Stimulated activated CD4-positive, alpha-beta T cell treated with anti-CD3 and anti-CD28 coated beads, Interleukin-2, amount 100 ng/mL, for 48 hours (primary cell): ENCODE measurements at places on chromosomes 6 and 20.

GRCh38 chr6:77511860-77512259 lies 48.6 kb upstream of the HTR1B start:
- DNase-seq, result no peak

DNA sequence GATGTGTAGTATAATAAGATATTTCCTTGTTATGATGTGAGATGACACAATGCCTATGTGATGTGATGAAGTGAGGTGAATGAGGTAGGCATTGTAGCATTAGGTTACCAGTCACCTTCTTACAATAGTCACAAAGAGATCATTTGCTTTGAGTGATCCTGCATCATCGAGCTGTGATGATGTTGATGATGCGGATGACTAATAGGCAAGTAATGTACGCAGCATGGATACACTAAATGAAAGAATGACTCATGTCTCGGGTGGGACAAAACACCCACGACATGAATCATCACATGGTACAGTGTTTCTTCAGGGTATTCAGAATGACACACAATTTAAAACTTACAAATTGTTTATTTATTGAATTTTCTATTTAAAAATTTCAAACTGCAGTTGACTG lies 806.3 kb upstream of the GJE1 start:
- peak; percentile 36 for DNase-seq

DNA sequence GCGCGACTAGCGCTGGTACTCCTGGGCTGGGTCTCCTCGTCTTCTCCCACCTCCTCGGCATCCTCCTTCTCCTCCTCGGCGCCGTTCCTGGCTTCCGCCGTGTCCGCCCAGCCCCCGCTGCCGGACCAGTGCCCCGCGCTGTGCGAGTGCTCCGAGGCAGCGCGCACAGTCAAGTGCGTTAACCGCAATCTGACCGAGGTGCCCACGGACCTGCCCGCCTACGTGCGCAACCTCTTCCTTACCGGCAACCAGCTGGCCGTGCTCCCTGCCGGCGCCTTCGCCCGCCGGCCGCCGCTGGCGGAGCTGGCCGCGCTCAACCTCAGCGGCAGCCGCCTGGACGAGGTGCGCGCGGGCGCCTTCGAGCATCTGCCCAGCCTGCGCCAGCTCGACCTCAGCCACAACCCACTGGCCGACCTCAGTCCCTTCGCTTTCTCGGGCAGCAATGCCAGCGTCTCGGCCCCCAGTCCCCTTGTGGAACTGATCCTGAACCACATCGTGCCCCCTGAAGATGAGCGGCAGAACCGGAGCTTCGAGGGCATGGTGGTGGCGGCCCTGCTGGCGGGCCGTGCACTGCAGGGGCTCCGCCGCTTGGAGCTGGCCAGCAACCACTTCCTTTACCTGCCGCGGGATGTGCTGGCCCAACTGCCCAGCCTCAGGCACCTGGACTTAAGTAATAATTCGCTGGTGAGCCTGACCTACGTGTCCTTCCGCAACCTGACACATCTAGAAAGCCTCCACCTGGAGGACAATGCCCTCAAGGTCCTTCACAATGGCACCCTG lies 1.6 kb downstream of the TPBG start:
- no peak for DNase-seq

DNA sequence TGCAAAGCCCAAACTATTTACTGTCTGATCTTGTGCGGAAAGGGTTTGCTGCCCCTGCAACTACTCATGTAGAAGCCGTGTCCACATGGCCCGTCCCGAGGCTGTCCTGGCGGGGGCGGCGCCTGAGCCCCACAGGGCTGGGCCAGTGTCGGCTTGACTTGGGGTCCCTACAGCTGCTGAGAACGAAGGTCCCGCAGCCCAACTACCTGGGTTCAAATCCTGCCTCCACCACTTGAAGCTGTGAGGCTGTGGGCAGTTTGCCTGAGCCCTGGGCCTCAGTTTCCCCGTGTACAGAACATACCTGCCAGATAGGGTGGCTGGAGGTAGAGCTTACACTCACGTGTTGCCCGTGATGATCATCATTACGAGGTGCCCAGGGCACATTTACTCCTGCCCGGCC lies 111.1 kb downstream of the SULF2 start:
- DNase-seq, result no peak

DNA sequence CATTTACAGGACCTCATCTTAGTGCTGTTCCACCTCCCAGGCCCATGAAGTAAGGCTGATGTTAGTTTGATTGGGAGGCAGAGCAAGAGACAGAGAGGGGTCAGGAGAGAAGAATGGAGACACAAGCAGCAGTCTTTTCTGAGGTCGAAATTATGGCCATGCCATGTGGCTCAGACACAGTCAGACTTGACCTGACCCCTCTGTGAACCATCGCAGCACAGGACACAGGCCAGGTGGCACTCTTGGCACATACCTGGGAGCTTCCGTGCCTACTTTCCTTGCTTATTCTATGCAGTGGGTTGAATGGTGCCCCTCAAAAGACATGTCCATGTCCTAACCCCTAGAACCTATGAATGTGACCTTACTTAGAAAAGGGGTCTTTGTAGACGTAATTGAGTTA lies 254.9 kb downstream of the MAFB start:
- no peak for DNase-seq

DNA sequence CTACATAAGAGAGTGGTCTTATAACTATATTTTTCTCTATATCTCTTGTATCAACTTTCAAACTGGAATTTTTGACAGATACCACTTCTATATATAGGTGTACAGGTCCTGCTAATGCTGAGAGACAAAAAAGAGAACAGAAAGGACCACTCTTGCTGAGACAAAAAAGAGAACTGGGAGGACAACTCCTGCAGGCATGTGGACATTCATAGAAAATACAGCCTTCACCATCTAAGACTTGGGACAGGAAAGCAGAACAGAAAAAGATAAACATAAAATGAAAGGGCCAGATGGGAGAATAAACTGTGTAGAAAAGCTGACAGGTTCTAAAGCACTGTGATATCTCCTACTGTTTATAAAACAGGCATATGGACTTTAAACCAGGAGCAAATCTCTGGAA lies 541.0 kb upstream of the ADGRB3 start:
- DNase-seq, result no peak

GRCh38 chr6:156833755-156834154 lies 56.6 kb downstream of the ARID1B start:
- DNase-seq, result no peak

DNA sequence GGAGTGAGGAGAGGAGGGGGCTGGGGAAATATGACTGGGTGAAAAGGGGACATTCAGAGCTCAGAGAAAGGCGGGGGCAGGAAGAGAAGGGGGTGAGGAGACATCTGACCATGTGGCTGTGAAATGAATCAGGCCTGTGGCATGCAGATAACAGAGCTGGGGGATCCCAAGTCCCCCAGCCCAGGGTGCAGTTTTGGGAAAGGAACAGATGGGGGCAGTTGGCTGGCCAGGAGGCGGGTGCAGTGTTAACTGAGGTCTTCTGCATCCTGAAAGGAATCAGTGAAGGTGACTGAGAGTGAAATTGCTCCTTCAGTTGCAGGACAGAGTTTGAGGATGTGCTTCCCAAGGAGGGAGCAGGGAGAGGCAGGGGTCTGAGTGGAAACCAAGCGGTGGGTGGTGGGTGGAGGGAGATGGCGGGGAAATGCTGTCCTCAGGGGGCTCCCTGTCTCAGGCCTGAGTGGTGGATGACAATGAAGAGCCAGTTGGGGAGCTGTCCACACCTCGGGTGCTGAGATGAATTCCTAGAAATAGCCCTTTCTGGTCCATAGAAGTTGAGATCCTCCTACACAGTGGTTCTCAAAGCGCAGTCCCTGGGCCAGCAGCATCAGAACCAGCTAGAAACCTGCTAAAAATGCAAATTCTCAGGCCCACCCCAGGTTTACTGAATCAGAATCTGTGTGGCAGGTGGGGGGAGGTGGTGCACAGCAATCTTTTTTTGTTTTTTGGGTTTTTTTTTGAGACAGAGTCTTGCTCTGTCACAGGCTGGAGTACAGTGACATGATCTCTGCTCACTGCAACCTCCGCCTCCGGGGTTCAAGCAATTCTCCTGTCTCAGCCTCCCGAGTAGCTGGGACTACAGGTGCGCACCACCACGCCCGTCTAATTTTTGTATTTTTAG lies 26.0 kb upstream of the CCDC167 start:
- DNase-seq, result no peak

- no peak for DNase-seq
Observed at GRCh38 chr6:116280161-116280932, 617 bp upstream of the TSPYL1 start.

DNA sequence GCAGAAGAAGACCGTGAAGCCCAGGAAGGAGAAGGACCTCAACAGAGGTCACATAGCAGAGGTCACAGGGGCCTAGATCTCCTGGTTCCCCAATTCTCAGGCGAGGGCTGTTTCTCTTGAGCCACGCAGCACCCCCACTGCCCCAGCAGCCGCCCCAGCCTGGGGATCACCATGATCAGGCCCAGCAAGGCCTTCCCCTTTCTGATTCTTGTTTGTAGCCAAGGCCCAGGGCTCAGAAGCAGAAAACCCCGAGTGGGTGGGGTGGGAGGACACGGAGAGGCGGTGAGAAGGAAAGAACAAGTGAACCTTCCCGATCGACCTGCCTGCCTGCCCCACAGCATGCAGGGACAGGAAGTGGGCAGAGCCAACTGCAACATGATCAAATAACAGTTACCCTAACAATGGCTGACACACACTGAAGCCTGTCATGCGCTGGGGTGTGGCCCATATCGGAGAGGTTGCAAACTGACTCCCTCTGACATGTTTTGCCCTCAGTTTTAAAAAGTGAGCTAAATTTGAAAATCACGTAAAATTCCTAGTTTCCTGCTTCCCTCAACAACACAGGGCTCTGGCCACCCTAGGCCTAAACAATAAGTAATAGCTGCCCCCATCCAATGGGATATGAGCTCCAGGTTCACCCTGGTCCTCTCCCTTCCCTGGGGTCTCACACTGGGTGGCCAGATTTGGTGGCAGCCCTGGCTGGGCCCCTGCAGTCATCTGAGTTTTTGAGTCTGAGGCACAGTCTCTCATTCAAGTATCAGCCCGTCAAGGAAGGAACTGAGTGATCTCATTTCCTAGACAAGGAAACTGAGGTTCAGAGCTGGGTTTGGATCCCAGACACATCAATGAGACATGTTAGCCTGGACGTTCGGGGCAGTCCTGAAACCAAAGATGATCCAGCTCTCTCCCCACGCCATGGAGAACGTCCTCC lies 6.5 kb downstream of the PEDS1 start:
- peak; percentile 53 for DNase-seq

GRCh38 chr6:90940812-90941481 lies 354.1 kb upstream of the MAP3K7 start:
- DNase-seq, result no peak

- DNase-seq, result no peak
Observed at GRCh38 chr6:39907871-39908575, 26.2 kb downstream of the MOCS1 start.

- DNase-seq, result no peak
Observed at GRCh38 chr20:57683881-57684807, 25.7 kb downstream of the PMEPA1 start.

DNA sequence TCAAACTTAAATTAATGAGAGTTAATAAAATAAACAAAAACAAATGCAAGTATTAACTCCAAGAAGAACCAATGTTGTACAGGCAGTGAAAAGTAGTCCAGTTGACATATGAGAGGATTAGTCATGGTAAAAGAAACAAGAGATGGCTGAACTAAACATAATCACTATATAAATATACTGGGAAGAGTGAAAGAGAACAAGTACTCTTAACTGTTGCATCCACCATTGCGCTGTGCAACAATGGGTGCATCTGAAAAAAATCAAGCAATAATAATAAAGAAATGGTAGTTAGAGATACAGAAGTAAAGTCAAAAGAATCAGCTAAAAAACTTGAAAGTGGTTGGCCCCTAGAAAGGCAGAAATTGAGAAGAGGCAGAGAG lies 16.6 kb downstream of the HLA-F start:
- no peak for DNase-seq

GRCh38 chr20:15380770-15381169 lies 1043.4 kb upstream of the FLRT3 start:
- DNase-seq, result no peak

DNA sequence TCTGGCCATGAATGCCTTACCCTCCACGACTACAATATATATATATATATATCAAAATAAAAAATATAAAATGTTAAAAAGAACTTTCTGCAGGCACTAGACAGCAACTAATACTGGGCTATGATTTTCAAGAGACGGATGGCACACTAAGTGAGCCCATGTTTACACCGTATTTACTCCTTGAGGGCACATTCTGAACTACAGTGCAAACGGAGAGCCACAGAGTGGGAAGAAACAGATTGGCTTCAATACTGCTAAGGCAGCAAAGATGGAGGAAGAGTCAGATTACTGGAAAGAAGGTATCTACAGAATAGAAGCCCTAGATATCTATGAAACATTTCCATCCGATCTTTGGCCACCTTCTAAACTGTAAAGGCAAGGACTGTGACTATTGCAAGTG lies 330.3 kb downstream of the HTR1B start:
- no peak for DNase-seq

DNA sequence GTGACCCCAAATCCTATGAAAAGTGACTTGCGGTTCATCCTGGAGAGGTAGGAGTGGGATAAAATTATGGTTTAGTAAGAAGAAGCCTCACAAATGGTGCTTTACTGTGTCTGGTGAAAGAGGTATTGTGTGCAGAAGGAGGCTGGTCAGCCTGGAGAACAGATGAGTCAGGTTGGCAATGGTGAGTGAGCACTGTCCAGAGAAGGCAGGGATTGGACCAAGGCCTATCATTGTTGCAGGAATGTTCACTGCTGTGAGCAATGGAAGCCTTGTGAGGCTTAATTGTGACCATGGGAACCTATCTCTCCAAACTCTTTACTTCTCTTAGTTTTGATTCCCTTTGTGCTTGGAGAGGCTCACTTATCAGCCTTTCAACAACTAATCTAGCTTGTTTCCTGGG lies 89.0 kb upstream of the KCNK16 start:
- no peak for DNase-seq

DNA sequence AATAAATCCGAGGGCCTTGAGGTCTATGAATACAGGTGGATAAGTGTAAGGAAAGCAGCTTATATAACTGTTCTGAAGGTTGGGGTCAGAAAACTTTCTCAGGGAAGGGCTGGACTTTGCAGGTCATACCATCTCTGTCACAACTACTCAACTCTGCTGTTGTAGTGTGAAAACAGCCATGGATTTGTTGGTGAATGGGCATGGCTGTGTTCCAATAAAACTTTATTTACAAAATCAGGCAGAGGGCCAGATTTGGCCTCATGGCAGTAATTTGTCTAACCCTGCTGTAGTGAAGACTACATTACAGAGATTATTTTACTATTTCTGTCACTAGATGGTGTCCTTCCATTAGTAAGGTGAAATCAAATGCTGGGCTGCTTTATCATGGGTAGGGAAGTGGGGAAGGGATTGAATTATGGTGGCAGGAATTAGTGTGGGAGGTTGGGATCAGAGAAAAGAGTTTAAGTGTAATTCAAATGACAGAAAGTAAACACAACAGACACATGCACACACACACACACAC lies 409.6 kb upstream of the CHD6 start:
- DNase-seq, result no peak

GRCh38 chr6:25965058-25965457 lies 2.5 kb downstream of the TRIM38 start:
- no peak for DNase-seq

GRCh38 chr6:72464791-72465691 lies 156.8 kb upstream of the KCNQ5 start:
- DNase-seq, result no peak
